Activated T-cell treated with anti-CD3 and anti-CD28 coated beads, Interleukin-2, amount 50 U/mL, for 24 hours (primary cell): ENCODE measurements at places on chromosomes 12 and 14.

DNA sequence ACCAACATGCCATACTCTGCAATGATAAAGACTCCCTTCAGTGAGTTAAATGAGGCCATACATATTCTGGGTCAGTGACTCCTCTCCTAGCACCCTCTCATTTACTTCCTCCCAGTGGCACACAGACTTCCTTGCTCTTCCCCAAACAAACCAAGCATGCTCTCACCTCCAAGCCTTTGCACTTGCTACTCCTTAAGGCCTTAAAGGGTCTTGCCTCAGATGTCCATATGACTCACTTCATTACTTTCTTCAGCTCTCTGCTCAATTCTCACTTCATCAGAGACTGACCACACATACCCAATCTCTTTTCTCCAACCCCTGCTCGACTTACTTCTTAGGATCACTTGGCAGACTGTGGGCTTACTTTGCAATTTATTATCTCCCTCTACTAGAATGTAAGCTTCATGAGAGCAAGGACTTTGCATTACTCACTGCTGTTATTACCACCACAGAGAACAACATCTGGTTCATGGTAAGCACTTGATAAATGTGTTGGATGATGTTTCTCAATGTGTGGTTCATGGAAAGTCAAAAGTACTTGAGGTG lies 22.8 kb downstream of the DDX24 start:
- no peak for DNase-seq

DNA sequence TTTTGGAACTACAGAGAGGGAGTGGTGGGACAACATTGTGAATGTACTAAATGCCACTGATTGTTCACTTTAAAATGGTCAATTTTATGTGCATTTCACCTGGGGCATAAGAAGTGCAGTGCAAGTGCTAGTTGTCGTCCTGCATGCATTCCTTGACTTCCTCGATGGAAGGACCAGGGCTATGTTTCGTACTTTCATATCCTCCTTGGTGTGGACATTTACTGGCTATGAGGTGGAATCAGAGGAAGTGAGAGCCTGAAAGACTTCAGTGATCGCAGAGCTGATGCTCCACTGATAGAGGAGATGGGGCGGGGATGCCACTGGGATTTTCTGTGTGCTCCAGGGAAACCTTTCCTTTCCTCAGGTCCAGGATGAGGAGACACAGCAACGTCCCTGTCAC lies 54.1 kb upstream of the DDX11 start:
- no peak for DNase-seq

DNA sequence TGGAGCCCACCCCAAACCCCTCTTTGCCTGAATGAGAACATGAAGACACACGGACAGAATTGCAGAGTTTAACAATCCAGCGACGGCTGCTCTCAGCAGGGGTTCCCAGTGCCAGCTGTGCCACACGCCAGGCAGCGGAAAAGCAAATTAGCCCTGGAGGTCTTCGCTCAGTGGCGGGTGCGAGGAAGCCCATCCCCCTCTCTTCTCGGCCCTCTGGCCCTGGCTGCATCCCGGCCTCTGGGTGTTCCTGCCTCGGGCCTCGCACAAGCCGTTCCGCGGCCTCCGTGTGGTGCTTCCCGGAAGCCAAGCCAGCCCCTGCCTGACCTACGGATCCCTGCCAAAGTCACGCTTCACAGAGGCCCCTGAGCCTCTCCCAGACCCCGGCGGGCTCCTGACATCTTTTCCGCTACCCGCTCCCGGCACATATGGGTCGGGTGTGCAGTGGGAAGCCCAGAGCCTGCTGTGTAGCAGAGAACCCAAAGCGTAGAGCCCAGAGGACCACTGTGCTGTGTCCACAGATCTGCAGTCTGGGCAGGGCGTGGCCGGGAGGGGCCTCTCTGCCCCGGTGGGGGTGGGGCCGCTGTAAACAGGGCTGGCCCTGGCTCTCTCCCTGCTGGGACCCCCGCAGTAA lies 70.7 kb upstream of the GALNT9 start:
- DNase-seq, result no peak

GRCh38 chr14:32022938-32023466 lies 54.1 kb upstream of the ARHGAP5 start:
- DNase-seq, result no peak

DNA sequence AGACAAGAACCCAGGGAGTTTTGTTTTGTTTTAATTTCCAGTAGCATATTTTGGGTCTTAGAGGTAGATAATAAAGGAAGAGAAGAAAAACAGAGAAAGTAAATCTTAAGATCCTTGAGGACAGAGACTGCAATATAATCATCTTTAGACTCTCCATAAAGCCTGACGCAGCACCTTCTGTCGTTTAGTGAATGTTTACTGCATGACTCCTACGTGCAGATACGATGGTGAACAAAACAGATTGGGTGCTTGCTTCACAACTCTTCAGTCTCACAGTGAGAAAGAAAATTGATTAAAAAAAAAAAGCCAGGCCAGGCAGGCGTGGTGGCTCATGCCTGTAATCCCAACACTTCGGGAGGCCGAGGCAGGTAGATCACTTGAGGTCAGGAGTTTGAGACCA lies 86.9 kb downstream of the STON2 start:
- no peak for DNase-seq

DNA sequence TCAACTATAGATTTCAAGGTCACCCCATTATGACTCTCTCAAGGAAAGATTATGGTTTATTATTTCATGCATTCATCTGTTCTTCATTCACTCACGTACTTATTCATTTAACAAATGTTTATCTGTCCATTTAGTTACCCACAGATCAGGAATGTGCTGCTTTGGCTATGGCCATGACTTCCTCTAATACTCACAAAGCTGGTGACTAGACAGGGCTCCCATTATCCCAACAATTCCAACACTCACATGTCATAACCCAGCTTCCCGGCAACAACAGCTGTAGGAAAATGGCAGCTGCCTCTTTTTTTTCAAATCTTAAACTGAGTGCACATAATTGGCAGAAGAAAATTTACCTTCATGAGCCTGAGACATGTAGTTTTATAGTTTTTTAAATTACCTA lies 190.8 kb upstream of the CCDC196 start:
- no peak for DNase-seq

DNA sequence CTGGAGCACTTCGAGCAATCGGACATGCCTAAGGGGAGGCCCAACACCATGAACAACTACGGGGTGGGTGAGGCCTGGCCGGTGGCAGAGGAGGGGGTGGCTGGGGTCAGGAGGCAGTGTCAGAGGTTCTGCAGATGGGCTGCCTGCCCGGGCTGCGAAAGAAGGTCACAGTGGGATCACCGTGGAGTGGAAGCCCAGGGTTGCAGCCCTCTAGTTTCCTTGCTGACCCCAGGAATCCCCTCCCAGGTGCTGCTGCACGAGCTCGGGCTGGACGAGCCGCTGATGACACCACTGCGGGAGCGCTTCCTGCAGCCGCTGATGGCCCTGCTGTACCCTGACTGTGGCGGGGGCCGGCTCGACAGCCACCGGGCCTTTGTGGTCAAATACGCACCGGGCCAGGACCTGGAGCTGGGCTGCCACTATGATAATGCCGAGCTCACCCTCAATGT lies 1.9 kb upstream of the ARL6IP4 start:
- DNase-seq, result no peak

GRCh38 chr12:22230280-22230794 lies 104.2 kb downstream of the ST8SIA1 start:
- DNase-seq, result no peak

GRCh38 chr14:28012629-28013415 lies 753.8 kb upstream of the FOXG1 start:
- DNase-seq, result no peak

GRCh38 chr12:75558287-75558686 lies 46.9 kb upstream of the KRR1 start:
- DNase-seq, result no peak

DNA sequence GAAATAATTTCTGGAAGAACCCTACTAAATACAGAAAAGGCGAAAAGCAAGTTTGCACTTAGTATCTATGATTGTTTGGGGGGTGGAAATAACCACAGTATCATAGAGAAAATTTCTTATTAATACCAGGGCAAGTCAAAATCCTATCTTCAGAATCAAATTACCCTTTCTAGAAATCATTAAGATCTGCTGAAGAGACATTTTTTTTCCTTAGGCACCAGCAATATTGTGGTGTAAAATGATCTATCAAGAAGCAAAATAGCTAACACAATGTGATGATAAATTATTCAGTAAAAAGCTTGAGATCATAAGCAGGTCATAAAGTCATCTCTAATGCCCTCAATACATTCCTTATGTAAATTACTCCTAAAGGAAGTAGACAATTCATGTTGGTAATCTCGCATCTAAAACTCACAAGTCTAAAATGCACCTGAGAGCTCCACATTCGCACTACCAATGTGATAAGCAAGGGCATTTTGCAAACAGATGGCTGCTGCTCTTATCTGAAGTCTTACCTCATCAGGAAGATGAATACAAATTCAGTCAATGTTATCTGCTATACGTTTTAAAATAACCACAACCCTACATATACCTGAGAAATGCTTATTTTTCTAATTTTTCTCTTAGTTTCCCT lies 14.6 kb downstream of the HEATR5A start:
- no peak for DNase-seq

DNA sequence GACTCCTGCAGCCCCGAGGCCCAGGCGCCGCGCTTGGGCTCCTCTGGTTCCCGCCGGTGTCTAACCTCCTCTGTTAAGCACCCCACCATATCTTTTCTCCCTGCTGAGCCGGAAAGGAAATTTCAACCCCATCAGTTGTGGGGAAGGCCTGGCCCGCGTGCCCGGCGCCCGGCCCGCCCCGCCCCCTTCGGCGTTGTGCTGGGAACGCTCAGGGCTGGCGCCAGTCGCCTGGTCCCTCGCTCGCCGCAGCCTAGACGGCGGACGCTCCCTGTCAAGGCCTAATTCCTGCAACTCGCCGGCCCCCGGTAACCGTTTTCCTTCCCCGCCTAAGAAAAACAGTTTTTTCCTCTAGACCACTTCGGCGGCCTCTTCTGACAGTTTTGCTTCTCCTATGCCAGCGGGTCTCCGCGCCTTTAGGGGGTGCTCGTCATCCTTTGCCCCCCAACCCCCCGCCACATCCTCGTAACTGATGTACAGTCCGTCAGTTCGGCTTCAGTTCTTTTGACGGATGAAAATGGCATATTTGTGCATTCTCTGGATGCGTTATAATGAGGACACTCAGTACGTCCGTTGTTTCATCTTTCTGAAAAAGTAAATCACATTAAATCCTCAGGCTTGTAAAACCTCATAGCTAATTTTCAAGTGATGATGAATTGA lies 506 bp upstream of the NAP1L1 start:
- no peak for DNase-seq
